ENCODE measurements at places on chromosomes 1 and 21.
A peak's percentile ranks its signal among the peaks of the same experiment; 100 is the strongest.

DNA sequence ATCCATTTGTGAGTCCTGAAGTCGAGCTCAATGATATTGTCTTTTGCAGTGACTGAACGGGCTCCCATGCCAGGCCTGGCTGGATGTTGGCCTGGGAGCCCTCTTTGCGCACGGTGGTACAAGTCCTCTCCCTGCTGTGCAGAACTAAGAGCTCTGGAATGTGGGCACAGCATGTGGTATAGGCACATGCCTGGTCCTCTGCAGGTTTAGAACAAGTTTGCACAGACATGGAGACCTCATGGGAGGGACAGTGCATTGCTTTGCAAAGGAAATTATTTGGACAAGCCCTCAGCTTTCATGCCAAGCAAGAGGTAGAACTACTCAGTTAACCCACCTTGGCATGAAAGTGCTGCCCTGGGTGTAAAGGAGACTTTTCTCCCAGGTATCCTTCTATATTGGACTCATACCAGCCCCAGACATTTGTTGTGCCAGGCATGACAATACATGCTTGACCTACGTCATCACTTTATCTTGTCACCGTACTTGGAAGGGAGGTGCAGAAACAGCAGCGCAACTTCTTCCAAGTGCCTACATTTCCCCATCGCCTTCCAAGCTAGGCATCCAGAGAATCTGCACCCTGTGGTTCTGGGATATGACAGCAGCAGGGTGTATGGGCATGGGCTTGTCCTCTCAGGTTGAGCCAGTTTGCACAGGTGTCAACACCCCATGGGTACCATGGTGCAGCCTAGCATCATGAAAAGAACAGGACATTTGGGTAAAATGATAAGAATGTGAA is 37.6 kb upstream of the MRPS6 start:
- no peak for DNase-seq

- DNase-seq, result no peak
These were observed 323.5 kb downstream of the ZNF326 start for GRCh38 chr1:90318431-90318830.

GRCh38 chr1:21318714-21319159 is 28.5 kb upstream of the ECE1 start:
- peak; percentile 61 for DNase-seq

DNA sequence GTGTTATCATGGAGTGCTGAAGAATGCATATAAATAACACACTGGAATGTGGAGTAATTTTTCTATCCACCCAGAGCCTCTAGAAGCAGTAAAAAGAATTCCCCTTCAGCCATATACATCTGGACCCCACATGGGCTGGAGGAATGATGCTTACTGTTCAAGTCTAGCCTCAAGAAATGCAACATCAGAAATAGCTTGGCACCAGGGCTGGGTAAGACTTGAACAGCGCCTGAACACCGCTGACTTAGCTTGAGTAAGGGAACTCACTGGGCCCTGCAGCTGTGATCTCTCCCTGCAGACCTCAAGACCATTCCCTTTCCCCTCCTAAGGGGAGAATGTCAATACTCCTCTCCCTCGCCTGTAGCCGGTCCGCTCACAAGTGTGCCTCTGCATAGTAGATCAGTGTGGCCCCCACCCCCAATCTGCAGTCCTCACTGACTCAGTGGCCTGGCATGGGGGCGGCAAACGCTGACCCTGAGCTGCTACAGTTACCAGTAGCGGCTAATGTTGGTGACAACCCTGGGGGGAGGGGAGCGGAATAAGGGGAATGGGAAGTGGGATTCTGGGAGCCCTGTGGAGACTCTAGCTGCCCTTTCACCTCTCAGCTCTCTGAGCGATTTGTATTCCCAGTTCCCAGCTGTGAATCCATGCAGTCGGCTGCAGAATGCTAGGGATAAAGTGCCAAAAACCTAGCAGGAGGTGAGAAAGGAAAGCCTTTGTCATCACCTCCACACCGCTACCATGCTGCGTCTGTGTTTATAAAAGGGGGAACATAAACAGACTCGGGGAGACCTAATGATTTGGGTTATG is 483.9 kb downstream of the DISC1 start:
- peak; percentile 36 for DNase-seq

DNA sequence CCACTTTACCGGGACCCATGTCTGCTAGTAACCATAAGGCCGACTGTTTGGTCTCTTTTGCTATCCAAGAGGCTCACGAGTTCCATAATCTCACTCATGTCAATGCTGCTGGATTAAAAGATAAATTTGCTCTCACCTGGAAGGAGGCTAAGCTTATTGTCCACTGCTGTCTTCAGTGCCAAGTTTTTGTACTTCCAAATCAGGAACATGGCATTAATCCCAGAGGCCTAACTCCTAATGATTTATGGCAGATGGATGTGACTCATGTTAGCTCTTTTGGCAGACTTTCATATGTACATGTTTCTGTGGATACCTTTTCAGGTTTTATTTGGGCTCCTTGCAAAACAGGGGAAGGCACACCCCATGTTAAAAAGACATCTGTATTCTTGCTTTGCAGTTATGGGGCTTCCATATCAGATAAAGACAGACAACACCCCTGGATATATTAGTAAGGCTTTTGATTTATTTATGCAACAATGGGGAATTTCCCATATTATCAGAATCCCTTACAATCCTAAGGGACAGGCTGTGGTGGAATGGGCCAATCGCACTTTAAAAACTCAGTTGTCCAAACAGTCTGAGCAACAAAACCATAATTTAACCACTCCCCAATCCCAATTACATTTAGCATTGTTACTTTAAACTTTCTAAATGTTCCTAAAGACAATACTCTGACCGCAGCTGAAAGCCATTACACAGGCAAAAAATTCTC is 162.7 kb downstream of the IER5 start:
- no peak for DNase-seq

All from retina (tissue), 1 donor.